ENCODE measurements at places on chromosomes 1 and 21.

GRCh38 chr1:198560161-198560560, 19.7 kb upstream of the ATP6V1G3 start:
- DNase-seq = no peak

- DNase-seq = no peak
Measured at GRCh38 chr1:56094168-56094567, 485.2 kb downstream of the PLPP3 start.

GRCh38 chr1:21082073-21082472, 94.6 kb downstream of the EIF4G3 start:
- no peak for DNase-seq

DNA sequence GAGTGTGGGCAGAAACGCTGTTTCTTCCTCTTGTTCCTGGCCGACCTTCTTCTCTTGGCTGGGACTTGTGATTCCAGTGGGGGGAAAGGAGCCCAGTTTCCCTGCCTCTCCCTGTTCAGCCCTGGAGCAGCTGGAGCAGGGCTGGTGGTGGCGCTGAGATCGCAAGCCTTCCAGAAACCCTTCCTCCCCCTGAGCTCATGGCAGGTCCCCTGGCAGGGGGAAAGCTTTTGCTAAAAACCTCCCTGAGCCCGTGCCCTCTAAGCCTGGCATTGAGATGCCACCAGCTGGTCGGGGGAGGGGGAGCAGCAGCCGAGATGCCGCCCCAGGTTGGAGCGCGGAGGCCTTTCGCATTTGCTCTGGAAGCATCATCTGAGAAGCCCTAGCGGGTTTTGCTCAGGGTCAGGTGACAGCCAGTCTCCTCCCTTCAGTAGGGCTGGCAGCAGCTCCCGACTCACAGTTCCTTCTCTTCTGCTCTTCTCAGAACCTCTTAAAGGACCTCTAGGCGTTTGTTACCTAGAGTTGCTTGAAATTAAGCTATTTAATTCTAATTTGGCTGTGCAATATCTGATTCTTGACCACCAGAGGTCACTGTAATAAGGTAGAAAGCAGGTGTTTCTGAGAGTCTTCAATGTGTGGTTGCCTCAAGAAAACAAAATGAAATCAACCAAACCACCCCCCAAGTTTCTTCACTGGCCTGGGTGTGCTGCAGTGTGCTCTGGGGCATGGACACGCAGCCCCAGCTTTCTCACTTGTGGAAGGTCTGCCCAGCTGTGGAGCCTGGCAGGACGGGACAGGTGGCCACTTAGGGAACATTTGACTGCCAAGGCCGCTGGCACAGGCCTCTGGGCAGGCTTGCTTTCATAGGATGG, 257.3 kb downstream of the CAMTA1 start:
- DNase-seq = no peak

- no peak for DNase-seq
Measured at GRCh38 chr1:2294033-2294724, 66.1 kb downstream of the SKI start.

GRCh38 chr1:25543425-25544242, at the start of gene LDLRAP1:
LDLRAP1 (plus strand) TSS chr1:25543606; CDS start chr1:25543699, 93 bp downstream.
- peak; percentile 39 for DNase-seq

Measured in T-helper 1 cell (primary cell).